ENCODE measurements at places on chromosomes 2 and 18.
A peak's percentile ranks its signal among the peaks of the same experiment; 100 is the strongest.

GRCh38 chr18:67109535-67109934, 407.0 kb downstream of the DSEL start:
- DNase-seq = no peak

DNA sequence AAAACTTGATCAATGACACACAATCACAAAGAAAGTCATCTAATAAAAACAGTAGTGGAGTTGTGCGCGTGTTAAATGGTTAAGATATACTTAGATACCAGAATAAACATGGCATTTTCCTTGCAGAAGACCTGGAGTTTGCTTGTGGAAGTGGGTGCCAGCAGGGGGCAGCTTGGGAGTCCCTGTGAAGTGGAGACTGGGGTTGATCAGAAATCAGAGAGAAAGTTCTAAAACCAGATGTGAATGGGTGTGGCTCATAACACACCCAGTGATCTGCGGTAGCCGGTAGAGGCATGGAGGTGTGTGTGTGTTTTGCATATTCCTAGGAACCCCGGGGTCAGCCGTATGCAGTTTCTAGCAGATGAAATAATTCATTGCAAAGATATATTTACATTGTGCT, 300.1 kb upstream of the TRIB2 start:
- peak; percentile 57 for DNase-seq

- peak; percentile 83 for DNase-seq
Measured at GRCh38 chr2:147204102-147204501, 640.7 kb upstream of the ACVR2A start.

DNA sequence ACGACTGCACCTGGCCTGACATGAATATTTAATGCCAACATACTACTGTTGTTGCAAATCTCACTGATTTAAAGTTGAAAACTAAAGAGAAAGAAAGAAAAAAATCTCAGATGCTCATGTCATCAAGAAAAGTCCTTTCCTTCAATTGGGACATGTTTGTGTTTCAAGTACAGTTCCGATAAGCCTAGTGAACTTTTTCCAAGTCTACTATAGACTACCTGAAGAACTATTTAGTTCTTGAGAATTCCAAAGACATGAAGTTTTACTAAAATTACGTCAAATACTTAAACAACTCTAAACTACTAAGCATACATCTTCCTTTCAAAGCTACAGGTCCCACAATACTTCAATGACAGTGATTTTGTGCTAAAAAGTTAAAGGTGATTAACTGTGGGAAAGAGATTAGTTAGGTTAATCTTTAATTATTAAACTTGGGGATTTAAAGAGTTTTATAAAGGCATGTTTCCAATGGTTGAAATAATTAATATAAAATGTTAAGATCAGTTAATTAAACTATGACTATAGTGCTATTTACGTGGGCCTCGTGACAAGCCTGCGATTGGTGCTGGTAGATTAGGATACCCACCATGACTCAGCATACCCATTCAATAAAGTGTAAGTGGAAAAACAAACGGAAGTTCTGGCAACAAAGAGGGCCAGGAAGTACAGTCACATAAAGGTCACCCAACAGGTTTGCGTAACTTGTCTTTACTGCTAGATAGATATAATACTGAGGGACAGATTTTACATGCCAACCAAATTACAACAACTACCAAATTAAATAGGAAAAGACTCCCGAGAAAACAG, 55.5 kb downstream of the SEPTIN10 start:
- peak; percentile 60 for DNase-seq

GRCh38 chr2:155730804-155731203, 601.7 kb downstream of the NR4A2 start:
- no peak for DNase-seq

GRCh38 chr2:202592566-202592965, 42.2 kb upstream of the FAM117B start:
- DNase-seq = no peak

DNA sequence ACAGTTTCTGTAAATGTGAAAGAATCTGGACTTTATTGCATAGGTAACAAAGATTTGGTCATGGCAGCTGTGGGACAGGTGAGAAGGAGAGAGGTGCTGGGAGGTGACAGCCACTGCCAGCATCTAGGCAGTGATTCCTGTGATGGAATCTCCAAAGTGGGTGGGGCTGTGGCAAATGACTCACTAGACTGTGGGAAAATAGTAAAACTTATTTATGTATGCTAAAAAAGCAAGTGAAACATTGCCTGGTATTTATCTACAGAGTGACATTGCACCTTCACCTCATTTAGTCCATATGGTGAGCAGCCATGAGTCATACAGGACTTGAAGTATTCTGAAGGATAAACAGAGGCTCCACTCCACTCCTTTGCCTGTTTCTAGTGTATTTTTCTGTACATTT, 145.3 kb upstream of the MEX3C start:
- no peak for DNase-seq

GRCh38 chr2:234300391-234300925, 196.4 kb downstream of the ARL4C start:
- DNase-seq = no peak

DNA sequence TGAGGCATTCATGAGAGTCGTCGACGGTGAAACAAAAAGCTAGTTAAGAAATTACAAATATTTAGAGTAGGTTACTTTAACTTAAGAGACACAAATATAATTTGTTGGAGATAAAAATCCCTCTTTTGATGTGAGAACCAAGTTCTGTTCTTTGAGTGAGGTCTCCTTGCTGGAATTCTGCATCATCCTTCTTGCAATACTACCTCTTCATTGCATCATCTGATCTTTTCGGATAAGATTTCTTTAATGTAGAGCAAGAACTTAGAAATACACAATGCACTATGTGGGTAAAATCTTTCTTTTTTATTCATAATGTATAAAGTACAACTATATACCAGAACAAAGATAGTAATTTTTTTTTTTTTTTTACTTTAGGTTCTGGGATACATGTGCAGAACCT, 118.4 kb downstream of the ARL4C start:
- peak; percentile 38 for DNase-seq

- no peak for DNase-seq
Measured at GRCh38 chr2:236577481-236578410, 8.1 kb downstream of the ACKR3 start.

DNA sequence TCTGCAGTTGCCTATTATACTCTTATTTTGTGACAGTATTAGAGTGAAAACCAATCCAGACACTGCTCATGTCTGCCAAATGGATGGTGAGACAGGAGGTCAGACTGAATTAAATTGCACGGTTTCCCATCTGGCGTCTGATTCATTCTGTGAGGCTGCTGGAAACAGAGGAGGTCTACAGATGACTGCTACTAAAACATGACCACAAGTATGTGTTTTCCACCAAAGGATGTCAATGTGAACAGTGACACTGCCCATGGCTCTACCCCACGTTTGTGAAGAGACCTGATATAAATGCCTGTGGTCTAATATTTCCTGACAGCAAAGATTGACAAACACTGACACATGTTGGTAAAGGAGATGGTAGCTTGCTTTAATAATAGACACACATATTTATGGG, 104.3 kb upstream of the ST6GAL2 start:
- DNase-seq = peak; percentile 75

- no peak for DNase-seq
Measured at GRCh38 chr18:73719611-73720010, 428.0 kb downstream of the FBXO15 start.

DNA sequence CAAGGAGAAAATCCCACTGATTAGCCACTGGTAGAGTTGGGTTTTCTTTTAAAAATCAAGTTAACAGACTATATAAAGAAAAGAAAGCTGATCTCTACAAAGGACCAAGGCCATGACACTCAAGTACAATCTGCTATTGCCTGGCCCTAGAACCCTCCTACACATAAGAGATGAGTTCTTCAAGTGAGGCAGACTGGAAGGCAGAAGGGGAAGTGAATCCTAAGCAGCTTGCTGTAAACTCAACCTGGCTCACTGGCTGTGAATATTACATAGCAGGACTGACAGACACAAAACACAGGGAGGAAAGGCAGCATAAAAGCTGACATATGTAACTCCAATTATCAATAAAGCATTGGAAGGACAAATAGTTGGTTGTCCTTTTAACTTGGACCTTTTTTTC, 65.4 kb downstream of the TRIP12 start:
- DNase-seq = no peak

DNA sequence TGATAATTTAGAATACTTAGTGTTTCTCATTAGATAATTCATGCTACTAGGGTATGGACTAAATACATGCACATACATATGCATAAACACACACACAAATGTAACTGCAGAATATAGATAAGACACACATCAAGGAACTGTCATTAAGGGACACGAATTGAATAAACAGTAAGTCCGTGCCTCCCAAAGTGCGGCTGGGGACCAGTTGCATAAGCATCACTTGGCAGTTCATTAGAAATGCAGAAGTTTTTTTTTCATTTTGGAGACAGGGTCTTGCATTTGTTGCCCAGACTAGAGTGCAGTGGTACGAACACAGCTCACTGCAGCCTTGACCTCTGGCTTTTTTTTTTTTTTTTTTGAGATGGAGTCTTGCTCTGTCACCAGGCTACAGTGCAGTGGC, 130.0 kb upstream of the CCDC195 start:
- DNase-seq = no peak

DNA sequence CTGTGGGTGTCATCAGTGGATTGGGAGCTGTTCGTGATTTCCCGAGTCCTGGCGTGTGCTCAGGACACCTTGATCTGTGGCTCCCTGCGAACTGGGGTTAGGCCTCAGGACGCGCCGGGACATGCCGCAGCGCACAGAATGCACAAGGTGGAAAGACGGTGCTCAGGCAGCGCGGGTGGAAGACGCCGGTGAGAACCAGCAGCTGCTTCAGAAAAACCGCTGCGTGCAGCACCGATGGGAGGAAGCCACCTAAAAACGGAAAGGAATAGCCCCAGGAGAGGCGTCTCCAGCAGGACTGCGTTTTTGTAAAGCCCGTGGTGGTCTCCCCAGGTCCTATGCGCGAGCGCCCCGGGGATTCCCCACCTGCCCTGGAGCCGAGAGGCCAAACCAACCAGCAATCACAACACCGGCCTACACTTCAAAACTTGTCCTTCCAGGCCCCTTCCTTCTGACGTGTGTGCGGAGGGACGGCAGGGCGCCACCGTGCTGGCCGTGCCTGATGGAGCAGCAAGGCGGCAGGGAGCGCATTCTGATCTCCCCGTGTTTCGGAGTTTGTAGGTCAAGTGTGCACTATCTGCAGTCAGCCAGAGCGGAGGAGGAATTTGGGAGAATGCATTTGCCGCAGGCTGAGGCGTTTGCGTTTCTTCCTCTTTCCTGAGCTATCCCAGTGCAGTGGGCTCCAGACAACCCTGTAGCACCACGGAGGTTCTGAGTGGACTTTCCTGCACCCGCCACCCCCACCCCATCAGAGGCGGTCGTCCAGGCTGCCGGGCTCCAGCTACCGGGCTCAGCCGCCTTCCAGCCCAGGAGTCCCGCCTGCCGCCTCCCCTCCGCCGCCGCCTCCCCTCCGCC, 32.2 kb downstream of the RTP5 start:
- DNase-seq = no peak

- peak; percentile 23 for DNase-seq
Measured at GRCh38 chr2:101524806-101525430, 50.0 kb upstream of the RFX8 start.

DNA sequence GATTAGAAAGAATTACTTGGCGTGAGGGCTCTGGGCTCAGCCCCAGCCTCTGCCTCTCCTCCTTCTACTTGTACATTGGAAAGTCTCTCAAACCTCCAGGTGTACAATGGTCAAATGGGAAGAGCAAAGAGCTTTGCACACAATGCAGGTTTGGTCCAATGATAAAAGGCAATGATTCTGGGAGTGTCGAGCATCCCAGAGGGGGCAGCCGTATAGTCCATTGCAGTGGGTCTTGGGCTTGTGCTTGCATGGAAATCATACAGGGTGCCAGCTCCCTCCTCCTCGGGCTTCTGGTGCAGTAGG, 98.0 kb upstream of the NCK2 start:
- no peak for DNase-seq

- DNase-seq = no peak
Measured at GRCh38 chr2:129247751-129248150, 731.7 kb upstream of the RAB6C start.

- DNase-seq = no peak
Measured at GRCh38 chr2:126496493-126496892, 159.5 kb upstream of the GYPC start.

DNA sequence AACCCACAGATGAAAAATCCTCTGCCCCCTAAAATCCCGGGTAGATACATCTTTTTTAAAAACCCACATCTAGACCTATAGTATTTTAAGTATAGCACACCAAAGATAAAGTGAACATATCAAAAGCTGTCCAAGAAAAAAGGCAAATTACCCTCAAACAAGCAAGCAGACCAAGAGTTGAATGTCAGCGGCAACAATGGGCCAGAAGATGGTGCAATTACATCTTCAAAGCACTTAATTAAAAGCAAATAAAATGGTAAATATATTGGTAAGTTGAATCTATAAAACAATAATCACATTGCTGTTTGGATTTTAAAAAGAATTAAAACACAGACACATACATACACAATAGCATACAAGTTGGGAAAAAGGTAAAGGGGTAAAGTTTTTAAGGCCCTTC, 98.5 kb downstream of the MYOM1 start:
- DNase-seq = no peak

GRCh38 chr18:44895176-44895798, 214.6 kb downstream of the SETBP1 start:
- DNase-seq = peak; percentile 50

GRCh38 chr2:215949991-215950404, 63.4 kb downstream of the MREG start:
- peak; percentile 58 for DNase-seq

GRCh38 chr2:232521959-232522622, 1.9 kb downstream of the PRSS56 start:
- DNase-seq = peak; percentile 92

DNA sequence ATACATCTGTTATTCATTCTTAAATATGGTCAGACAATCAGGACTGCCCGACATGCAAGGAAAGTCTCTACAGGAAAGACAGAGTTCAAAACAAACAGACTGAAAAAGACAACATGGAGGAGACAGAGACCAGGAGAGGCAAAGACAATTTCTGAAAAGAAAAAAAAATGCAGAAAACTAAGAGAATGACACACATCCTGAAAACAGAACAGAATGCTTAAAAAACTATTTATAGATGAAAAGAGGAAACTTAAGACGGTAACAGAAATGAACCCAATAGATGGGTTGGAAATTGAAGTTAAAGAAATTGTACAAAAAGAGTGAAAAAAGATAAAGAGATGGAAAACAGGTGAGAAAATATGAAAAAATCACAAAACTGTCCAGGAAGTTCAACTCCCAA, 95.7 kb downstream of the BCL2 start:
- DNase-seq = no peak

GRCh38 chr2:31997653-31998052, 13.2 kb downstream of the MEMO1 start:
- DNase-seq = no peak

GRCh38 chr18:37667836-37668235, 102.2 kb upstream of the CELF4 start:
- no peak for DNase-seq
